ENCODE measurements at places on chromosomes 1 and 21. TPM values are rescaled to one million over a fixed set of nuclear protein-coding genes. Genes with fewer than 3 reads are reported as not detected.

The NGF gene
- total RNA-seq: 1.1 TPM

The LCE3E gene
- not detected for total RNA-seq

The LRP8 gene
- 6.7 TPM for total RNA-seq

The SPTA1 gene
- total RNA-seq: not detected

The TRIM17 gene
- total RNA-seq: 2.4 TPM

The OR2T29 gene
- not detected for total RNA-seq

The IGFN1 gene
- total RNA-seq: 0.26 TPM

The STXBP3 gene
- 30.0 TPM for total RNA-seq

The CR1 gene
- not detected for total RNA-seq

The ZYG11B gene
- total RNA-seq: 19.5 TPM

The GBP6 gene
- total RNA-seq: 67.2 TPM

The NTNG1 gene
- 2.4 TPM for total RNA-seq

The ZNF692 gene
- total RNA-seq: 22.7 TPM

The PRPF38B gene
- 11.3 TPM for total RNA-seq

The KRTAP7-1 gene
- total RNA-seq: not detected

The WNT9A gene
- total RNA-seq: 7.3 TPM

The LIPI gene
- not detected for total RNA-seq

The MCOLN3 gene
- total RNA-seq: 2.4 TPM

The GCLM gene
- 7.4 TPM for total RNA-seq

The CZIB gene
- total RNA-seq: 37.9 TPM

The TMIGD3 gene
- not detected for total RNA-seq

All from bronchial epithelial cell (primary cell).